ENCODE measurements at places on chromosomes 13 and 19.

- no peak for DNase-seq
Observed at GRCh38 chr13:32629866-32630265, 43.6 kb downstream of the PDS5B start.

DNA sequence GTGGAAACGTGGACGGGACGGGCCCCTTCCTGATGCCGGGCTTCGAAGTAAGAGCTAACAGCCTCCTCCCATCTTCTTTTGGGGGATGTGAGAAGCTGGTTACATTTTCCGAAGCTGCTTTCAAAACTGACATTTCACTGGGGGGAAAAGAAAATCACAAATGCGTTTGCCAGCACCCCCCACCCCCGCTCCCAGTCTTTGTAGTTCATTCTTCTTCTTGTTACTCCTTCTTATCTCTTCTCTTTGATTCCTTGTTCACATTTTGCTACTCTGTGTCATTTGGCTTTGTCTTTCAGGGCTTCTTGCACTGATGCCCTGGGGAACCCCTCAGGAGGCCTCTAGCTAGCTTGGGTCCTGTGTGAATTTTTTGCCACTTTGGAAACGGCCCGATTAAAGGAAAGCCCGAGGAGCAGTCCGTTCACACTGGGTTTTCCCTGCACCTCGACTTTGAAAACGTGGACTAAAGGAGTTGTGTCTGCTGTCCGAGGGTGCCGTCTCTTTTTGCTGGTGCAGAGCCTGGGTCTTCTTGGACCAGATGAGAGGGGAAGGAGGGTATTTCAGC lies 1.3 kb downstream of the CARM1 start:
- no peak for DNase-seq

DNA sequence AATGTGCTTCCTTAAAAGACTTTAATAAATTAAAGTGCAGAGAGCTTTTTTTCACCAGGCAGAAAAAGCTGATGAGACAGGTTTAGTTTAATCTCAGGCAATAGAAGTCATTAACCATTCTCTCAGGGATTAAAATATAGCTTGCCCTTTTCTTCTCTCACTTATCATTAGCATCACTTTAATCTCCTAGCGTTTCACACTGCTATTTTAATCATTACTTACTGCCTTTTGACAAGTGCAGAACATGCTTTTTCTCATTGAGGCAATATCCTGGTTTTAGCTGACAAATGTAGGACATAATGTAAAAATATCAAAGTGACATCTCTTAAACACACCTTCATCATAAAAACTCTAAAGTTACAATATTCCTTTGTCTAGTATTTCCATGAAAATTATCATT lies 94.6 kb downstream of the DACH1 start:
- DNase-seq = no peak

DNA sequence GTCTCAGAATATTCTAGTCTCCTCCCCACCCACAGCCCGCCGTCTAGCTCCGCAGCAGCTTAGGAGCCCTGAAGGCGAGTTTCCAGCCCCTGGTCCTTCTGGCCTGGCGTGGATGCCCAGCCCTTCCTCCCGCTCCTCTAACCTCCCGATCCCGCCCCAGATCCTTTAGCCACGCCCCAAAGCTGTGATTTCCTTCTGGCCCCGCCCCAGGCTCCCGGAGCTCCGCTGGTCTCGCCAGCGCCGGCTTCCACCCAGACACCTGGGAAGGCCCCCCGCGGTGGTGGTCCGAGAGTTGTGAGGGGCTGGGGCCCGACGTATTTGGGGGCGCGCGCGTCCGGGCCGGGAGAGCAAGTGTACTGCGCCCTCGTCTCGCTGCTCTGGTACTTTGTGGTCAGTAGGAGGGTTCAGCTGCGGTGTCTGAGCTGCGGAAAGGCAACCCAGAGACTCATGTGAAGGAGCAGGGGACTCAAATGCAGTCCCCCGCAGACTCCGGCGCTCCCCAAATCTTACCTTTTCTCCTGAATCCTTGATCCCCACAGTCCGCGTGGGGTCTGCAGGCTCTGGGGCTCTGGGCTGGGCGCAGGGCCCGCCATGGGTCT lies at the start of gene CGB7:
TSS of gene CGB7 (minus strand) at position 114 of the 599 bp plus-strand sequence. CDS start 2,374 bp downstream, outside the sequence.
- DNase-seq = peak; percentile 33

DNA sequence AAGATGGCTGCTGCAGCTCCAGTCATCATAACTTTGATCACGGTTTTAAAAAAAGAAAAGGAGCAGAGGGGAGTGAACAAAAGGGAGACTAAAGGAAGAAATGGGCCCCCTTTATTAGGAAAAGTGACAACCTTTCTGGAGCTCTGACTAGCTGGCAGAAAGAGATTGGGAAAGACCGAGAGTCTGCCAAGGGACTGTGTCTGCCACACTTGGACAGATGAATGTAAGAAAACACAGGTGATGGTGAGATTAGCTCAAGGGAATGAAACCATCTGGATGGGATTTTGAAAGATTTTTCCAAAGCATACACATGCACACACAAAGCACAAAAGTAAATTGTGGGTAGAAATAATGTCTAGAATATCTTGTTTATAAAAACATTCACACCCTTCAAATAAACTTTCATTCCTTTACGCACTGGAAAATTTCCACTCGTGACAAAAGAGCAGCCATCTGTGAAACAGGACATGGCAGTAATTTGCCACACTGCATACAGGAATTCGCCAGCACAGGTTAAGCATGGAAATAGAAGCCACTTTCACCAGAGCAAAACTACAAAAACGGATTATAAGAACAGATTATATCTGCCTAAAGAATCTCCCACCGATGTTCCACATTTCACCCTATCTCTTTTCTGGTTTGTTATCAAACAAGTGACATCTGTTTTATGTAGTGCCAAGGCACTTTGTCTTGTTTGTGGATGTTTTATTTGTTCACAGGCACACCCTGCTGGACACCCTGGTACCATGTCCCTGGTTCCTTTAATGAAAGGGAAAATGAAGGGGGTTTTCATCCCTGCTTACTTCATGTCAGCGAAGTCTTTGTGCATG lies 819.5 kb downstream of the DIAPH3 start:
- DNase-seq = no peak

GRCh38 chr19:14116525-14116917 lies 1.0 kb downstream of the PRKACA start:
- DNase-seq = no peak

DNA sequence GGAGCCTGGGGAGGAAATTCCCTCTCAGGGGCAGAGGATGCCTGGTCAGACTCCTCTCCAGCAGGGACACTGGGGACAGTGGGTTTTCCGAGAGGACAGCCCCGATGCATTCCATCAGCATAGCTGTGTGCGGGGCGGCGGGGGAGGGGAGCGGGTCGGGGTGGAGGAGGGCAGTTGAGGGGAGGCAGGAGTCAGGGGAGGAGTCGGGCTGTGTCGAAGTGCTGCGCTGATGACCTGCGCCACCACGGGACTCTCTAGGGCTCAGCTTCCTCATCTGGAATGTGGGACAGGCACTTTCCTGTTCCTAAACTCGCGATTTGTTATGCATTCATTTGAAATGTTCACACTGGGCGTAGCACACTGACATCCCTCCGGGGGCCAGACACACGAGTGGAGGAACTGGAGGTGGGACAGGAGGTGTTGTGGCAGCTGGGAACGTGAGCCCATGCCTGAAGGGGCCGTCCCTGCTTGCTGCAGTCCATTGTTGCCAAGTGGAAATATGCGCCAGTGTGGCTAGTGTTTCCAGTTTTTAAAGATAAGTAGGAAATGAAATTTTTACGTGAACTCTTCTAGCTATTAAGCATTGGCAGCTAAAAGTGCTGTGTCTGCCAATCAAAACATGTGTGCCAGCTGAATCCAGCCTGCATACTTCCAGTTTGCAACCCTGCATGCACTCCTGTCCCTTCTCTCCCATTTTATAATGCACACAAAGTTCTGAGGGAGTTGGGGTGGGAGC lies 43.3 kb downstream of the FLT1 start:
- DNase-seq = no peak

DNA sequence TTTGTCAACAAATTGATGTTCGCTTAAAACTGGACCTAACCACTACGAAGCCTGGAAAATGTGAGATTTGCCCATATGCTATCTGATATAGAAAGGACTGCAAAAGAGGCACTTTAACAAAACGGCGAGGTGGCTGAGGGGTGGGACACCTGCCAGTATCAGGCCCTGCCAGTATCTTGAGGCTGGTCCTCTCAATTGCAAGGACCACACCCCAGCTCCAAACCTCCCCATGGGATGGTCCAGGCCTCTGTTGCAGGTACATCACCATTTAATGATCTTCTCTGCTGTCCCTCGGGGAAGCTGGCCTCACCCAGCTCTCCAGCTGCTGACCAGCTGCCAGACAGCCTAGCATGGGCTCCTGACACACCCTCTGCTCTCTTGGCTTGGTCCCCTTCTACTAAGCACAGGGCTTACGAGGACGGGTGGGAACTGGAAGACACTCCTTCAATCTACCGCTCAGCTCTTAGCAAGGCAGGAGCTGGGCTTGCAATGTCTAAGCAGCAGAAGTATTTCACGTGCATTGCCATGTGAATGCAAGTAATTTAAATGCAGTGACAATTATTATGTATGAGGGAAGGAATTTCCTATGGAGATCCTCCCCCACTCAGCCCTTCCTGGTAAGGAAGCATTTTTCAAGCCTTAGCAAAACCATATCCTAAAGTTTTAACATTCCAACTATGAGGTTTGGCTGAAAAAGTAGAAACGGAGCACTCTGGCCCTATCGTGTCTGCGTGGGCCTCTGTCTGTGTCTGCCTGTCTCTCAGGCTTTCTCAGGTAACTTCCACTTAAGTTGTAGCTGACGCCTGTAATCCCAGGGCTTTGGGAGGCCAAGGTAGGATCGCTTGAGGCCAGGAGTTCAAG lies 63.9 kb downstream of the LATS2 start:
- DNase-seq = peak; percentile 99

DNA sequence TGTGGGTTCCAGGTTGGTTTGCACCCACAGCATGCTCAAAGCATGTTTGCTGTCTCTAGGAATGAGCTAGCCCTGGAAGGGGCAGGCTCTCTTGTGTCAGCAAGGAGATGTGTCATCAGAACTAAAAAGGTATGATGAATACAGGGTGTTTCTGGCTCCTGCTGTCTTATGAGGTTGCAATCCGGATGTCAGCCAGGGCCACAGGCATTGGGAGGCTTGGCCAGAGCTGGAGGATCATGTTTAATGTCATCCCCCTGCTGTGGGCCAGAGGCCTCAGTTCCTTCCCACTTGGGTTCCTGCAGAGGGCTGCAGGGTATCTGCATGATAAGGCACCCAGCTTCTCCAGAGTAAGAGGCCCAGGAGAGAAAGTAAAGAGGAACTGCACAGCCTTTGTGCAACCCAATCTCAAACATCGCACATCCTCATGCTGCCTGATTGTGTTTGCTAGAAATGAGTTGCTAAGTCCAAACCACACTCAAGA lies 193.6 kb downstream of the COL4A1 start:
- no peak for DNase-seq

DNA sequence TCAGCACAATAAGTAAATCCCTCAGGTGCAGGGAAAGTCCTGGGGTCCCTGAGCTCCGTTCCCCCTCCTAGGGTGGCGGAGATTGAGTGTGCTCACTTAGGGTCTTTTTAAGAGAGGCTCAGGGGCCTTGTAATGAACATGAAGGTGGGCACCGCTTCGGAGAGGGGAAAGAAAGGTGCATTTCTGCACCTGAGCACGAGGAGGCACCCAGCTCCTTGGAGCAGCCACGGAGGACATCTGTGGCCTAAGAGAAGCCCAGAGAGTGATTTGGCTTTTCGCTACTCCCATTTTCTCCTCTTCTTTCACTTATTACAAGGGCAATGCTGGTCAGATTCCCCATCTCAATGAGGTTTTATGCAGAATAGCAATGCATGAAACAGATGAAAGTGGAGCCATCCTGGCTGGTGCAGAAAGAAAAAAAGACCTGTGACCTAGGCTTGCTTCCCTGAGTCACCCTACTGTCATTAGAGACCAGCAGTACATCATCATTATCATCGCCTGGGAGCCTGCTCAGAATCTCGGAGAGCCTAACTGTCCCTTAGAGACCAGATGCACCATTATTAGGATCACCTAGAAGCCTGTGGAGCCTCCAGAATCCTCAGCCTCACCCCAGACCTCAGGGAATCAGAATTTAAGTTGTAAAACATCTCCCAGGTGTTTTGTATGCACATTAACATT lies 86.6 kb upstream of the RAP2A start:
- DNase-seq = no peak

GRCh38 chr19:1745589-1746031 lies 7.7 kb upstream of the ONECUT3 start:
- DNase-seq = no peak

DNA sequence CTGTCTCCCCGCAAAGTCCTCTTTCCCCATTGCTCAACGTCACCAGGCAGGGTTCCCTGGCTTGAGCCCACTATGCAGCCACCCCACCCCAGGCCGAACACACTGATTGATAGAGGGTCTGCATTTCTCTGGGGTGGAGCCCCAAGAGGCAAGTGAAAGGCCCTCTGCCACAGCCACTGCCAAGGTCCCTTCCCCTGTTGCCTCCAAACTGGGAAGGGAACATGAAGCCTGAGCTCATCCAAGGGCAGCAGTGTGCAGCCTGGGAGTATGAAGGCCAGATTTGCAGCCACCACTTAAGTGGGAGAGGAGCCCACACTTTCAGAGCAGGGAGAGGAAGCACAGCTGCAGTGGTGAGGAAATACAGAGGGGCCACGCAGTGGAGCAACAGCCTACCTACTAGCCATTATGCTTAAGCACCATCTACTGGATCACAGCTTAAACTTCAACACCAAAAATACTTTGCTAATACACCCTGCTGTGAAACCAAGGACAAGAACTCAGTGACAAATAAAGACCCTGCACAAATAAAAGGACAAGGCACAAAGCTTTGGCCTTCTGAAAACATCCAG lies 48.6 kb downstream of the UBL3 start:
- DNase-seq = no peak

GRCh38 chr19:38148337-38148736 lies 75.7 kb downstream of the DPF1 start:
- no peak for DNase-seq

DNA sequence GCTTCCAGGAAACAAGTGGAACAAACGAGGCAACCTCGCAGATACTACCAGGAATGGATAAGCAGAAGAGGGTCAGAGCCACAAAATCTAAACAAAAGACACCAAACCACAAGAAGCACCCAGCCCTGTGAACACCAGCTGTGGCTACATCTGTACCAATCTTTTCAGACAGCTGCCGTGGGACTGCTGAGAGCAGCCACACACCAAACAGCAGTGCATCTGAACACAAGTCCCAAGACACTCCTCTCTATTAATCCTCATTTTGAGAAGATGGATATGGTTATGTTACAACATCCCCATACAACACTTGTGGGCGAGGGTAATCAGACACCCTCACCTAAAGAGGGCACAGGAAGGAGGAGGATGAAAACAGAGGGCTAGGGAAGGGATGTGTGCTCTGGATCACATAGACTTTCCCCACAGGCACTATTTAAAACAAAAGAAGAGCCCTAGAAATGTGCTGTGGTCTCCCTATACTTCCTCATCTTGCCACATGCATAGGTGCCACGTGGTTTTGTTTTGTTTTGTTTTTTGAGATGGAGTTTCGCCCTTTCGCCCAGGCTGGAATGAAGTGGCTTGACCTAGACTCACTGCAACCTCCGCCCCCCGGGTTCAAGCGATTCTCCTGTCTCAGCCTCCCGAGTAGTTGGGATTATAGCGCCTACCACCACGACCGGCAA lies 41.6 kb upstream of the ZNF14 start:
- DNase-seq = no peak

GRCh38 chr13:21453387-21454081 lies 5.6 kb downstream of the ZDHHC20 start:
- no peak for DNase-seq

GRCh38 chr13:108026680-108027410 lies 188.5 kb downstream of the LIG4 start:
- no peak for DNase-seq

Measured in fibroblast of lung (primary cell).